ENCODE measurements at places on chromosomes 12 and 14. TPM values are rescaled to one million over a fixed set of nuclear protein-coding genes. Genes with fewer than 3 reads are reported as not detected.

DNA sequence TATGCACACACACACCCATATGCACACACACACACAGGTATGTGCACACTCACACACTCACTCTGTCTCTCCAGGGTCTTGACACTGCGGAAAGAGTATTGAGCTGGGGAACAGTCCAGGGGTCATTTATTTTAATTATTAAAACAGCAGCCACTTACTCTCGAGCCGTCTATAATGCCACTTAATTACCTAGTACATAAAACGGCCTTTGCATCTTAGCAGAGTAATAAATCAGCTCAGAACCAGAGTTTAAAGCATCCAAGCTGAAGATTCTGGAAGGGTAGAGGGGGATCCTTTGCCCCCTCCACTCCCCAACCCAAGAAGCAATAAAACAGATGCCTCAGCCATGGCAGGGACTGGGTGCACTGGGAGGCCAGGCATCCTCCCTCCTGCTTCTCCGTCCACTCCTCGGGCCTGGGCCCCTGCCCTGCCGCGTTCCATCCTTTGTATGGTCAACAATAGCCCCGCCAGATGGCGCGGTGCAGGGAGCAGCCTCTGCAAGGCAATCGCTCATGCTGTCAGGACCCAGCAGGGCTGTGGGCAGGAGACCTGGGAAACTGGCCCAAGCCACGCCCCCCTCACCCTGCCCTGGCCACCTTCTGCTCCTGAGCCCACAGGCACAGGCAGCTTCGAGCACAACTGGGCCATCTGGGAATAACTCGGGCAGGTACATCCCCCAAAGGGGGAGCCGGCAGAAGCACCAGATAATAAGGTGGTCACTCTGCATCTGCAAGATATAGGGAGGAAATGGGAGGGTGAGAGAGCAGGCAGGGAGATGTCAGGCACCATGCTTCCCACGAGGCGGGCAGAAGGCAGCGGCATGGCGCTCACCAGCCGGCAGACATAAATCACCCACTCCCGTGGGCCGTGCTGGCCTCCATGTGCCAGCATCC, 40.9 kb downstream of the CCDC85C start:
- DNase-seq, result peak; percentile 91
- no peak overlapping the region for H3K27ac ChIP-seq
- H3K36me3 ChIP-seq, result no peaks in the 10 kb centered on the region

- H3K27ac ChIP-seq, result no peak overlapping the region
- no peak for DNase-seq
Measured at GRCh38 chr14:103908580-103908979, 19.7 kb upstream of the TDRD9 start.

DNA sequence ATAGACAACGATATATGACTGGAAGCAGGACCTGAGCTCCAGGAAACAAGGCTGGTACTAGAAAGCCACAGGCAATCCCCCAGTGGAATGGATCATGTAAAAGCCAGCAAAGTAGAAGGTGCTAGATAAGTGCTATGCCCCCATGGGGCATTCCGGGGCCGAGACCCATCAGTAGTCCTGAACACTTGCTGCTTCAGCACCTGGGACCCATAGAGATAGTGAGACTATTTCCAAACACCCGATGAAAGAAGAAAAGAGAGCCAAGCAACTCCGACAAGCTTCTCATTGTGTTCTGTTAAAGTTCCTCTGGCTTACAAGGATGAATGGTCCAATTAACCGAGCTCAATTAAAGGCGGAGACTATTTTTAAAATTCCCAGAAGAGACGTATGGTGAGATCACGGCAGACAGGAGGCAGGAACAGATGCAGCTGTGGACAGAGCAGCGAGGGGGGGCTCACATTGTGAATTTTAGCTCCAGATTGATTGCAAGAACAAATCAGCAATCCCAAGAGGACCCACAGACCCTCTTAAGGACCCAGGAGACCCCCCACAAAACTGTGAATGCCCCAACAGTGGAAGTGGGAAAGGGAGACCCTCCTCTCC, 142.5 kb upstream of the OVCH1 start:
- no peak overlapping the region for H3K27ac ChIP-seq
- H3K4me3 ChIP-seq, result no peak overlapping the region
- H3K36me3 ChIP-seq, result no peaks in the 10 kb centered on the region
- no peaks in the 10 kb centered on the region for H3K27me3 ChIP-seq
- DNase-seq, result no peak

Gene TULP3
- 16.9 TPM for total RNA-seq

GRCh38 chr12:52239767-52240166, 6.7 kb downstream of the KRT7 start:
- DNase-seq, result no peak
- H3K36me3 ChIP-seq, result no peaks in the 10 kb centered on the region
- H3K27me3 ChIP-seq, result no peaks in the 10 kb centered on the region
- H3K4me1 ChIP-seq, result peaks cover 14% of the 10 kb centered on the region

Gene SPSB2
- 22.8 TPM for total RNA-seq

DNA sequence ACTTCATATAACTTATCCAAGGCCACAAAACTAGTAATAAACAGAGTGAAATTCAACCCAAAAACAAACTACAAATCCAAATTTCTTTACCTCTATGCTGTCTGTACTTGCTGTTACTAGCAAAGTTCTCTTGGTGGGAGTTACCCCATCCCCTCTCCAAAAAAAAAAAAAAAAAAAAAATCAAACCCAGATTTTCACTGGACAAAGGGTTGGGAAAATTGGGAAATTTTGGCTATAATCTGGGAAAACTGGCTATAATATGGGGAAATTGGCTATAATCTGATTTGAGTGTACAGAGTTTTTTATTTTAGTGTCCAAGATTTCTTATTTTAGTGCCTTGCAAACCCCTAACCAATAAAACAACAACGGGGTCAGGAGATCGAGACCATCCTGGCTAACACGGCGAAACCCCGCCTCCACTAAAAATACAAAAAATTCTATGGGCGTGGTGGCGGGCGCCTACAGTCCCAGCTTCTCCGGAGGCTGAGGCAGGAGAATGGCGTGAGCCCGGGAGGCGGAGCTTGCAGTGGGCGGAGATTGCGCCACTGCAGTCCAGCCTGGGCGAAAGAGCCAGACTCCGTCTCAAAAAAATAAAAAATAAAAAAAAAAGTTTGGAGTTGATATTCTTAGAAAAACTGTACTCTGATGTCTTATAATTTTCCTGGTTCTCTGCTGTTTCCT, 148.4 kb downstream of the CHST11 start:
- DNase-seq, result no peak
- H3K4me1 ChIP-seq, result peaks cover 16% of the 10 kb centered on the region
- no peaks in the 10 kb centered on the region for H3K36me3 ChIP-seq
- no peaks in the 10 kb centered on the region for H3K27me3 ChIP-seq
- no peak overlapping the region for H3K27ac ChIP-seq
- H3K4me3 ChIP-seq, result no peak overlapping the region

Gene NOPCHAP1
- 2.5 TPM for total RNA-seq

Gene ITGA5
- total RNA-seq, result 141 TPM

DNA sequence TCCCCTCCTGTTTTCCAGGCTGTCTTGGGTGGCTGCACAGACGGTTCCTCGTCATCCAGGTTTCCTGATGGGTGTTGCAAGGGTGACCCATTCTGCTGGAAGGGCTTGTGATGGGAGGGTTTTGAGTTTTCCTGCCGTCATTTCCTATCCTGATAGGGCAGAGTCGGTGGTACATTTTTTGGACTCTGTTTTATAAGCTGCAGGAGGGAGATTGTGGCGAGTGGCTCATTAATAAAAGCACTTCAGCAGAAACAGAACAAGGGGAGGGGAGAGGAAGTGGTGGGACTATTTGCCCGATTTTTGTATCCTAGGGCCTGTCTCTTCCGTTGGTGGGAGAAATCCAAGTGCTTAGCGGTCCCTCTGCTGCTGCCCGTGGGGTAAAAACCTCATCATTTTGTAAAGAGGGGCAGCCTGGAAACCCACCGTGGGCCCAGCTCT, 40.0 kb downstream of the TSPAN9 start:
- no peaks in the 10 kb centered on the region for H3K36me3 ChIP-seq
- DNase-seq, result no peak
- H3K27me3 ChIP-seq, result no peaks in the 10 kb centered on the region
- H3K27ac ChIP-seq, result peak overlapping the region; percentile 57
- no peak overlapping the region for H3K4me3 ChIP-seq
- H3K4me1 ChIP-seq, result no peaks in the 10 kb centered on the region

DNA sequence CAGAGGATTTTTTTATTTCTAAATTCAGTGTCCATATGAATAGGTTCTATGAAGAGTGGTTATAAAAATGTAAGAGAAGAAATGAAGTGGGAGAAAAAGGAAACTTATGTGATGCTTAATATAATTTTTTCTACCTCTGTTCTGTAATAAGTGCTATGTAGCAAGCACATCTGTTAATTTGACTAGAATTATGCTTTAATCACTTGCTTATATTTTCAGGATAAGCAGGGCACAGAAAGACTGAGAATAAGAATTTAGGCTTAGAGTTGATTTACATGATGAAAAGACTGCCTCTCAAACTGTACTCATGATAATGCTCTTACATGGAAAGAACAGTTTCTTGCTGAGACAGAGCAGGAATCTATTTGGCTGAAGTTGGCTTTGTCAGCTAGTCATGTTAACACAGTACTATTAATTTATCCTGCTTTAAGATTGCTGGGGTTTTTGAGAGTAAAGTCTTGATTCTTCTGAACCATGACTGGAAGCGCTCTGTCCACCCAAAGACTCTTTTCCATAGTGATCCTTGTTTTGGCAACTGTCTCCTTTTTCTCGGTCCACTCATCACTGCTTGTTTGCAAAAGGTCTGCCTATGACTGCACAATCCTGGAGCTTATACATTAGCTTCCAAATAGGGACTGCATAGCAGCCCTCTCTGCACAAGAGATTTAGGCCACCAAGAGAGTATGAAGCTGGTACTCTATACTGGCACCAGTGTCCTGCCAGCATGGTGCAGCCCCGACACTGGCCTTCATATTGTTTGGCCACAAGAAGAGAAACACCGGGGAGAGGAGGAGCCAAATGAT, 98.8 kb downstream of the AKAP6 start:
- H3K36me3 ChIP-seq, result no peaks in the 10 kb centered on the region
- no peak for DNase-seq
- no peak overlapping the region for H3K27ac ChIP-seq
- H3K27me3 ChIP-seq, result no peaks in the 10 kb centered on the region

DNA sequence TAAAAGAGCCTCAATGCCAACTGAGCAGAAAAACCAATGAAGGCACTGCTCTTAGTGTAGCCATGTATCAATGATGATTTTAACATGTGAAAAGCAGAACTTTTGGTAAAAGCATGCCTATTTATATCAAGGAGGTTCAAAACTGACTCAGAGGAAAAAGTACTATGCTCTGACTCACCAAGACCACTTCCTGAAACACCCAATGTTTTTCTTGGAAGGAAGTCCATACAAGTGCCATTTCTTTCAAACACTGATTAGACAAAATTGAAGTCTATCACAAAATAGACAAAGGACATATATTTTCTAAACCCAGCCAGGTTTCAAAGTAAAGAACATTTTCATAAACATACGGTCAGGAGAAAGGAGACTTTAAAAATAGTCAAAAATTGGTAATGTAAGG, 88.6 kb downstream of the EPS8 start:
- H3K4me3 ChIP-seq, result no peak overlapping the region
- DNase-seq, result no peak
- peak overlapping the region; percentile 56 for H3K27ac ChIP-seq
- no peaks in the 10 kb centered on the region for H3K36me3 ChIP-seq
- H3K4me1 ChIP-seq, result peaks cover 3% of the 10 kb centered on the region

GRCh38 chr12:542395-543113, 82.8 kb downstream of the B4GALNT3 start:
- H3K4me3 ChIP-seq, result no peak overlapping the region
- H3K27ac ChIP-seq, result no peak overlapping the region
- H3K36me3 ChIP-seq, result no peaks in the 10 kb centered on the region
- H3K4me1 ChIP-seq, result peaks cover 4% of the 10 kb centered on the region

GRCh38 chr14:70776197-70776596, 33.1 kb downstream of the MAP3K9 start:
- H3K4me1 ChIP-seq, result no peaks in the 10 kb centered on the region
- H3K36me3 ChIP-seq, result no peaks in the 10 kb centered on the region
- no peak overlapping the region for H3K4me3 ChIP-seq
- H3K27me3 ChIP-seq, result no peaks in the 10 kb centered on the region
- DNase-seq, result no peak
- no peak overlapping the region for H3K27ac ChIP-seq

Gene TSHR
- 0.48 TPM for total RNA-seq
